ENCODE measurements at places on chromosomes 1 and 21.

DNA sequence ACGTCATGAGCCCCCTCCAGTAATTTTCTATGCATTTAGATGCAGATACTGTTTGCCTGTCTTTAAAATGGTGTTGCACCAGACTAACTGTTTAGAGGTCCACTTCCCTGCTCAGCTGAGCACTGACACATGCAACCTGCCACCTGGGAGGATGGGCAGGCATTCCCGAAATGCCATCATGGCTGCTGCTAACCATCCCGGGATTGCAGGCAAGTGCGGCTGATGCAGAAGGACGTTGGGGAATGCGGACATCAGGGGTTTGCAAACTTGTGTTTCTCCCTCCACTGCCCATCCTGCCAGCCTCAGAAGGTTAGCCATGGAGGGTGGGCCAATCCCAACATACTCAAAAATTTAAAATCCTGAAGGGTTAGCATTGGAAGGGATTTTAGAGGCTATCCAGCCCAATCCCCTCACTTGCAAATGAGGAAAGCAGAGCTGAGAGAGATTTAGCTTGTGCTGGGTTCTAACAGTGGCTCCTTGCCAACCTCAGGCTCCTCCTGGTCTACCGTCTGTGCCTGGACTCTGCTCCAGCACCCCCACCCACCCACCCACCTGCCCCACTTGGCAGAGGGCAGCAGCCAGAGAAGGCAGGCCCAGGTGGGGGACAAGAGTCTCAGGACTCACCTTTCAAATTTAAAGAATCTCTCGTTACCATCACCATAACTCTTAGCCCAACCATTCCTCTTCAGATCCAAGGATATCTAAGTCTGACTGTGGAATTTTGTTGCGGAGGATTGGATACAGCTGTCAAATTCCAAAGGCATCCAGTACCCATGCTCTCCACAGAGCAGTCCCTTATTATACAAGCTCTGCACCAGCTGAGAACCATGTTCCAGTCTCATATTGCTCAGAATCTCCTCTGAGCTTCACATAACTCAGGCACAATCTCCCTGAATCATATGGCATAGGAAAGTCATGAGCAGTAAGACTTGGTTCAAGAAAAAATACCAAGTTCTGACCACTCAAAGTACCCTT lies 34.2 kb downstream of the HIVEP3 start:
- DNase-seq, result no peak

DNA sequence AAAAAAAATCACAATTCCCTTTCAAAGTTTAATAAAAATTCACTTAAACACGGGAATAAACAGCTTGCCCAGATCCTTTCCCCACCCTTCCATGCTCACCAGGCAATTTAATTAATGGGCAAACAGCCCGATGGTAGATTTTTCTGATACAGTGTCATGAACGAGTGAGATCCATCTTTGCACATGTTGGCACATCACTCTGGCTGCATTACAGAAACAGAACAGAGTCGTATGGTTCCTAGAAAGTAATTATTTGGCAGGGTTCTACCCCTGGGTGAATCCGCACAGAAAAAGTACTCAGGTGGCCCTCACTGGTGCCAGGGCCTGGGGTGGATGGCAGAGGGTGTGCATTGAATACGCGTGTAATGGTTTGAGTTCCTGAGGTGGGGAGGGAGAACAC lies 24.6 kb upstream of the OVAAL start:
- no peak for DNase-seq

DNA sequence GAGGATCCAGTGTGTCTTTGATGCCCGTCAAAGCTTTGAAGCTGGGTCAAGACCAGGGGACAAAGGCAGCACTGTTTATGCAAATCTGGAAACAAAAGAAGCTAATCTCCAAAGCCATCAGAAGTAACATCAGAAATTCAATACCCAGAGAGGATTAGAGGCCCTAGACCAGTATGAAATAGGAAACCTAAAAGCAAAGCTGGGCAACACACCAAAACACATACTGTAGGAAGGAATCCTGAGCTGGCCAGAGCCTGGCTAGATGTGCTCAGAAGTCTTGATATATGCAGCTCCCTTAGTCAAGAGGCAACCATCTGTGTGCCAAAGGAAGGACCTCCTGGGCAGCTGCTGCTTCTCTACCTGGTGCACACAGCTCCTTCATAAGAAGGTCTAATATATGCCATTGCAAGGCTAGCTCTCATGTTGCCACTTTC lies 12.3 kb downstream of the COLGALT2 start:
- peak; percentile 85 for DNase-seq

DNA sequence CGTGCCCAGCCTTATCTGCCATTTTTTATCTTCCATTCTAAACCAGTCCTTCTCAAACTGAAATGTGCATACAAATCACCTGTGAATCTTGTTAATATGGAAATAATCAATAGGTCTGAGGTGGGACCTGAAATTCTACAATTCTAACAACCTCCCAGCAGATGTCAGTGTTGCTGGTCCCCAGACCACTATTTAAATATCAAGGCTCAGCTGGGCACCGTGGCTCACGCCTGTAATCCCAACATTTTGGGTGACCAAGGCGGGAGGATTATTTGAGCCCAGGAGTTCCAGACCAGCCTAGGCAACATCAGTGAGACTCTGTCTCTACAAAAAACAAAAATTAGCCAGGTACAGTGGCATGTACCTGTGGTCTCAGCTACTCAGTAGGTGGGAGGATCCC lies 4.1 kb downstream of the UQCRHL start:
- peak; percentile 44 for DNase-seq

DNA sequence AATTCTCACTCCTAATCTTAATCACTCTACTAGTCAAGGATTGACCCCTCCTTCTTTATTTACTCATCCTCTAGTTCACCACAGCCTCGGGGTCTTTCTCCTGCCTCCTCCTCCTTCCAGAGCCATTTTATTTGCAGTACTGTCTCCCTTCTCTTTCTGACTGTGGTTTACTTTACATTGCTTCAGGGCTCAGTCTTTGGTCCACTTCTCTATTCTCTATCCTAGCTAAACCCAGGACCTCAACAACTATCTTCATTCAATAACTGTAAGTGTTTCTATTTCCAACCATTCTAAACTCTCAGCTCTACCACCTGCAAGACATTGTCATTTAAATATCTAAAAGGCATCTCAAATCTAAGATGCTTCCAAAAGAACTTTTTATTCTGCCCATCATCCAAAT lies 493.8 kb downstream of the TTLL7 start:
- no peak for DNase-seq

DNA sequence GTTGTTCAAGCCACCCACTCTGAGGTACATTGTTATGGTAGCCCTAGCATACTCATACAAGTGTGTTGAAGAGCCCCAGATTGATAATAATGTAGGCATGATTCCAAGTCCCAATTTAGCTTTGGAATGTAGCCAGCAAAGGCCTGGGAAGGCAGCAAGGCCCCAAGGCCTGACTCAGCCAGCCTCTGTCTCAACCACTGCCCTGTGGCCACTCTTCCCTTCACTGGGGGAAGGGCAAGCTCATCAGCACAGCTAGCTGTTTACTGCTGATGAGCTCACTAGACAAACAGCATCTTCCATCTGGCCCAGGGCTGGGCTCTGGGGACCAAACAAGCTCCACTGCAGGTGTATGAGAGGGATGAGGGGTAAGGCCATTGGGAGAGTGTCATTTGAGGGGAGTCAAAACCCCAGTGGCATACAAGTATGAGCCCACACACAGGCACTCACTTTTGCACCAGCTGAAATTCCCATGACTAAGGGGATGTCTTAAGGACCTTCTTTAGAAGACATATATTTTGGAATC lies 2.2 kb upstream of the IRF6 start:
- peak; percentile 97 for DNase-seq

DNA sequence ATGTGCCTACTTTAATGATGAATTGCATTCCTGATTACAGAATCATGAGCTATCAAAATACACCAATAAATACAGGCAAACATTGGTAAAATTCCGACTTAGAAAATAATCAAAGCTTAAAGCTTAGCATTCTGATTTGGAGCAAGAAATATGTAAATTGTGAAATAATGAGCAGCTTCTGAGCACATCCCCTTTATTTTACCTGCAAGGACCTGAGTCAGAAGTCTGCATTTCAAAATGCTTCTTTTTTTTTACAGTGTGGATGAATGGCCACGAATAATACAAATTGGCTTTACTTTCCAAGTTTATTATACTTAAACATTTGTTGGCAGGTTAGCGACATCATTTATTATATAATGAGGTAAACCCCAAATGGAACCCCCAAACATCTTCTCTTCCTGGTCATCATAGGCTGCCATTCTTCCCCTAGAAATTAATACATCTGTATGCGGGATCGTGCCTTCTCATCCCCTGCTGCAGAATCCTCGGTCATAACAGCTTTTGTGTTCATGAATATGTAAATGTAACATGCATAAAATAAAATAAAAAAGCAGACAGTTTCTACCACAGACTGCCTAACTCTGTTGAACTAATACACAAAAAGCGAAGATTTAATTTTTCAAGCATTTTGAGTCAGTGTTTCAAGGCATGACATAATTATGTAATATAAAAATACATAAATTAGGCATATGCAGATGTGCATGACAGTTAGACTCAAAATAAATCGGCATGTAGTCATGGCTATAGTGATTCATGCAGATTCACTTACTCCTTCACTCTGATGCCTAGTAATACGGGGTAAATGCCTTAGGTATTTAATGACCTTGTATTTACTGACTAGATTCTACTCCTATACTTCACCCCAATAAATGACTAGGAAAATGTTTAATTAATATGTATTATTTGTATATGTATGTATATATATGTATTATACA lies 339.7 kb downstream of the USP25 start:
- peak; percentile 71 for DNase-seq

DNA sequence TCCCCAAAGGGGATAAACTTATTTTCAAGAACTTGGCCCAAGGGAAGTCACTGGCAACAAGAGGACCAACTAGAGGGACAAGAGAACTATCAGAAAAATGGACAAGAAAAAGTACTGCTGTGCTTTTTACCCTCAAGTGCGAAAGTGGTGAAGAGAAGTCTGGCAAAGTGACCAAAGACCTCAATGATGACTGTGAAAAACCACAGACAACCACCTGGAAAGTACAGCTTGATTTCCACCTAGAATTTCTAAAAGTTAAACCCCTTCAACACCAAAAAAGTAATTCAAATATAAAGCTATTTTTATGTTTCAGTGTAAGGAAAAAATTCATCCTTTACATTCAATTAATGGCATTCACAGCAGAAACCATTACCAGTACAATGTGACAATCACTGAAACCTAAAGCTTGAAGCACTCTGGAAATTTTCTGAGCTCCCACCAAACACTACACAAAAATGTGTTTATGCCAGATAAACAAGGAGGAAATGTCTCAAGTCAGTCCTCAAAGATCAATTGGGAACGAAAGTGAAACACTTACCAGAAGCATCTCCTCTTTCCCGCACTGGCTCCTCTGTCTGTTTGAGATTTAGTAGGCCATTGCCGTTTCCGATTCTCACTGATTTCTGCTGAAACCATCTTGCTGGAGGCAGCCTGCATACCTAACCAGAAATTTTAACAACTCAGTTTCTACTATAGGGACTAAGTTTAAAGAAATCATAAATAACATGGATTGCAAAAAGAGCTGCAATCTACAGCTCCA lies 8.3 kb downstream of the SDE2 start:
- DNase-seq, result no peak

DNA sequence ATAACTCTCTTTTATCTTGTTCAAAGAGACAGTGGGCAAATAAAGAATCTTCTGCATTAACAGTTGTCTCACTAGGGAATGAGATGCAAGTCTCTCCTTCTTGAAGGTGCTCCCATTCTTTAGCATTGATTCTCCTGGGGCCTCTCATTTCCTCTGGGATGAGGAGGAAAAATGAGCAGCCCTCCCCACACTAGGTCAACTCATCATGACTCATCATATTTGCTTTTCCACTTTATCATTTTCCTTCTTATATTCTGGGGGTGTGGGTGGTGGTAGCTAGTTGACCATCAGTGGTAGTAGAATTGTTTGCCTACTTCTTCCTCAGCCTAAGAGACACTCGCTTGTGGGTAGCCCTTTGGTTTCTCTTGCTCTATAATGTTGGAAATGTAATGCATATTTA lies 182.0 kb upstream of the C1orf87 start:
- DNase-seq, result peak; percentile 55

- DNase-seq, result peak; percentile 92
Measured at GRCh38 chr21:33682992-33683627, 40.8 kb downstream of the ITSN1 start.

DNA sequence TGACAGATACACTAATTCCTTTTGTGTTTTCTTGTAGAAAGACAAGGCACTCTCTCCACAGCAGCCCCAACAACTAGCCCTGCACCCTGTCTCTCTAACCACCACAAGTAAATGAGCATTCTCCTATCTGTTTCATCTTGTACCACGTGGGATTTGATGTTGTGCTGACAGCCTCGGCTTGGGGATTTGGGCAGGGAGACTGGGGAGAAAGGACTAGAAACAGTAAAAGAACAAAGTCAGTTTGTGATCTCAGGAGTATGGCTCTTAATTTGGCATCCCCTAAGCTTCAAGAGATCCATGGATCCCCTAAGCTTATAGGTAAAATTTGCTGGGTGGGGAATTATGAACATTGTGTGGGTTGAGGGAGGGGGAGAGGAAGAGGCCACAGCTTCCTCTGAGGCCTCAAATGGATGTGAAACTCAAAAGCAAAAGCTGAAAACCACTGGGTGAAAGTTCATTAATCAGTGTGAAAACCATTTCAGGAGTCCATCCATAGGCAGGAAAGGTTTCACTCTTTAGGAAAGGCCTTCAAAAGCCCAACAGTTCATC lies 3.1 kb downstream of the C1orf162 start:
- DNase-seq, result no peak

DNA sequence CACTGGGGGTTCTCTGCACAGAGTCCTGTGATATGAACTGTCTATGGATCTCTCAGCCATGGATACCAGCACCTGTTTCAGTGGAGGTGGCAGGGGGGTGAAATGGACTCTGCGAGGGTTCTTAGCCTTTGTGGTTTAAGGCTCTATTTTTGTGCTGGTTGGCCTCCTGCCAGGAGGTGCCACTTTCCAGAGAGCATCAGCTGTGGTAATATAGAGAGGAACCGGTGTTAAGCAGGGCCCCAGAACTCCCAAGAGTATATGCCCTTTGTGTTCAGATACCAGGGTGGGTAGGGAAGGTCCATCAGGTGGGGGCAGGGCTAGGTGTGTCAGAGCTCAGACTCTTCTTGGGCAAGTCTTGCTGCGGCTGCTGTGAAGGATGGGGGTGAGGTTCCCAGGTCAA lies 330.0 kb upstream of the PLD5 start:
- DNase-seq, result no peak

DNA sequence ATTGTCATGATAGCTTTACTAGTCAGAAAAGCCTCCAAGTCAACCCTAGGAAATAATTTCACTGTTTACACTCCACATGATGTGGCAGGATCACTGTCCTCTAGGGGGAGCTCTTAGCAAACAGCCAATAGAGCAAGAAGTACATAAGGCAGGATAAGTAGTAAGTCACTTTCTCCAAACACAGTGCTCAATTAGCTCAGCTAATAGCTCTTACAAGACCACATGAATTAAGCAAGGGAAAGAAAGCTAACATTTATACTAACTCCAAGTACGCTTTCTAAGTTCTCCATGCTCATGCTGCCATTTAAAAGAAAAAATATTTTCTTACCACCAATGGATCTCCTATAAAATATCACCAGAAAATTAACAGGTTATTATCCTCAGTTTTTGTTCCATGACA lies 66.9 kb upstream of the LRIF1 start:
- peak; percentile 56 for DNase-seq
